ENCODE measurements at places on chromosomes 11 and 22.

DNA sequence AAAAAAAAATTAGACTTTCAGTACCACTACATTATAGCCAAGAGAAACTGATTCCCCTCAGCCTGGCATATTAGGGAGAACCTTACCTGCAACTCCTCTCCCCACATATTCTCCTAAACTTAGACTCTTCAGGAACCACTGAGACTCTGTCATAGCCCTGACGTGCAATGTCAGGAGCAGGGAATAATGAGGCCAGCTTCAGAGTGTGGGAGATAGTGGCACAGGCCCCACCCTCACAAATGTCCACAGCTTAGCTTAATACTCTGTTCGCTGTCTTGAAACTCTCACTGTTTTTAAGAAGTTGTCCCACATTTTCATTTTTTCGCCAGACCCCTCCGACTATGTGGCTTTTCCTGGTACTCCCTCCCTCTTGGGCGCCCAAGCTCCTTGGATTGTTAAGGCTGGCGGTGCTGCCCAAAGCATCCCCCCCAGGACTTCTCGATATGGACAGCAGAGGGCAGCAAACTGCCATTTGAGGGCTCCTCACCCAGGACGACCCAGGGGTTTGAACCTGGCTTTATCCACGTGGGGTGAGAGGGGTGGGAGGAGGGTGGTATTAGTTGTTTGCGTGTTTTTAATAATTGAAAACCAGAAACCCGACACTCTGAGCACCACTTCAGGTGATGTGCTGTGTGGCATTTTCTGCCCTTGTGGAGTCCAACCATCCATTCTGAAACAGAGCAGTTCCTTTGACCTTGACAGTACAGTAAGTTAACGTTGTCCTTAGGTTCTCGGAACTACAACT lies 45.2 kb upstream of the RASSF10 start:
- peak; percentile 44 for DNase-seq

DNA sequence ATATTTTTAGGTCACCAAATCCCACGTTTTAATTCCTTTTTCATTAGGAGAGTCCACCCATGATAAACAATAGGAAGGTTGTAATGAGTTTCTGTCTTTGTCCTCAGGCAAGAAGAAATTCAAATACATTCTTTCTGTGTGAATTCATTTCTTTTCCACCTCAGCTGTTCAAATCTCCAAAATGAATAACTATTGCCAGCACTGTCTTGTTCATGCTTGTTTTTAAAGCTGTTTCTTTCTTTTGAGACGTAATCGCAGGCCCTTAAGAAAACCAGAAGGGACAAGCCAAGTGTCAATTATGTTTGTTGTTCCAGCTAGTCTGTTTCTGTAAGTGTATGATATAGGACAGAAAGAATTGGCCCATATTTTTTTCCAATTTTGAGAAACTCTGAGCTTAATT lies 20.2 kb downstream of the MMP27 start:
- no peak for DNase-seq

- DNase-seq, result no peak
Measured at GRCh38 chr11:119116601-119117000, 4.8 kb upstream of the HINFP start.

GRCh38 chr11:76682684-76683083 lies 12.1 kb upstream of the LRRC32 start:
- no peak for DNase-seq

DNA sequence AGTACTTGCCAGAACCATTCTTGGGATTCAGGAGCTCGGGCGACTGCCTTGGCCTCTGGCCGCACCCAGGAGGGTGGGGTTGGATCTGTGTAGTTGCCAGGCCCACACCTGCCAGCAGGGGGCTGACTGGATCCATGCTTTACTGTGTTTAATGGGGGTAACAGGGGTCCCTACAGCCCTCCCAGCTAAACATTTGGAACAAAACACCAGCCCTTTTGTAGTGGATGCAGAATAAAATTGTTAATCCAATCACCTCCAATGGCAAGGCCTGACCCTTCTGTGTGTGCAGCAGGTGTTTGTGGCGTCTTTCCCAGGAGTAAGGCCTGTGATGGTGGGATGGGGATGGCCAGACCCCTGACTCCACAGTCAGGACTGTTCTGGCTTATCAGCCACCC lies 22.5 kb downstream of the SUN2 start:
- peak; percentile 12 for DNase-seq

- no peak for DNase-seq
Measured at GRCh38 chr11:134609361-134610115, 197.5 kb upstream of the B3GAT1 start.

- DNase-seq, result peak; percentile 68
Measured at GRCh38 chr11:25981998-25982397, 349.9 kb upstream of the ANO3 start.

- peak; percentile 57 for DNase-seq
Measured at GRCh38 chr22:40499209-40499623, 128.8 kb downstream of the SGSM3 start.

- DNase-seq, result no peak
Measured at GRCh38 chr22:25203082-25203481, 3.4 kb downstream of the CRYBB3 start.

DNA sequence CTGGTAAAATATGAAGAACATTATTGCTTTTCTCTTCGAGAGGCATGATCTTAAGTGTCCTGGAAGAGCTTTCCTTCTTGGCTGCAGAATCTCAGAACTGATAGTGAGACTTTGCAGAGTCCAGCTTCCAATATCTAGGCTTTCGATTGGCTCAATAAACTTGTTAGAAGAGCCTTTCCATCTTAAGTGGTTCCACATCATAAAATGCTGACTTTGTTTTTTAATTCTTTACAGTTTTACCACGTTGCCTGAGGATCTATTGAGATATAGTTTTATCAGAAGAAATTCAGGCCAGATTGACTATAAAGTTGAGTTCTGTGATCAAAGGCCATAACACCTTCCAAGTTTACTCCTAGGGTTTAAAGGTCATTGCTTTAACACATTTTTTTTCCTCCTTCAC lies 15.6 kb upstream of the DNAJB7 start:
- DNase-seq, result no peak

DNA sequence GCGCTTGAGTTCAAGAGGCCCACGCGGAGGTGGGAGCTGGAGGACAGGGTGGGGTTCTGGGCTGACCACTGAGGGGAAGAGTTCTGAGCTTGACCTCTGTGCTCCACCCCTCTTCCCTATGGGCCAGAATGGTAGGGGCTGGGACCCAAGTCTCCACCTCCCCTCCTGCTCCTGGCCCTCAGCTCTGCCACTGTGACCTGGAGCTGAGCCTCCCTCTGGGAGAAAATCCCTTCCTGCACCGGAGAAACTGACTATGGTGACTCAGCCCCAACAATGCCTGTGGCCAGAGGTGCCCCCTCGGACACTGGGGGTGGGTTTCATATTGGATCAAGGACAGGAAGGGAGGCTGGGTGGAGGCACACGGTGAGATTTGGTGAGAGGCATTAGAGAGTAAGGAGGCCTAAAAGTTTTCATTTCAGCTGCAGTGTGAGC lies 23.0 kb downstream of the RELT start:
- DNase-seq, result no peak

DNA sequence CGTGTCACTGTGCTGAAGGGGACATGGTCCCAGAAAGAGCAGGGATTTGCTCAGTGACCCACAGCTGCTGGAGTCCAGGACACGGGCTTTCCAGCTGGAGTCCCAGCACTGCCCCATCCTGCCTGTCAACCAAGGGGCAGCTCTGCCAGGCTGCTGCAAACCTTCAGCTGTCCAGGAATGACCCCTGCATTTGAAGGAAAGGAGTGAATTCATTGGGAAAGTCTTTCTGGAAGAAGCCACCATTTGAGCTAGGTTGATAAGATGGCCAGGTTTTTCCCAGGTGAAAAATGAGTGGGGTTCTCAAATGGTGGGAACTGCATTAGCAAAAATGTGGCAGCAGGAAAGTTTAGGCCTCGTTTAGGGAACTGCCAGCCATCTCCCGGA lies 9.4 kb downstream of the KCNK7 start:
- DNase-seq, result no peak

DNA sequence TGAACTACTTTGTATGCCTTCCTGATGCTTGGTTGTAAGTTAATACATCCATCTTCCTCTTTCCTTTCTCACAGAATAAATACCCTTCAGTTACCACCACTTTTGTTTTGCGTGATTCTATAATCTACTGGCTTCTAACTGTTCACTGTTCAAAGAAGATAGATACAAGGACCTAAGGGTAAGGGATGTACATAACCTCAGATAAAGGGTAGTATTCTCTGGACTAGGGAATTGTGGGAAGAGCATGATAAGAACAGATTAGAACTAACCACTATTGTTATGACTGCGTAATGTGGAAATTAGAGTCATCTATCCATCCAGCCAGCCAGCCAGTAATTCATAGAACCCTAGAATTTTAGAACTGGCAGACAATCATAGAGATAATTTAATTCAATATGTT lies 36.4 kb downstream of the MAP6 start:
- no peak for DNase-seq

DNA sequence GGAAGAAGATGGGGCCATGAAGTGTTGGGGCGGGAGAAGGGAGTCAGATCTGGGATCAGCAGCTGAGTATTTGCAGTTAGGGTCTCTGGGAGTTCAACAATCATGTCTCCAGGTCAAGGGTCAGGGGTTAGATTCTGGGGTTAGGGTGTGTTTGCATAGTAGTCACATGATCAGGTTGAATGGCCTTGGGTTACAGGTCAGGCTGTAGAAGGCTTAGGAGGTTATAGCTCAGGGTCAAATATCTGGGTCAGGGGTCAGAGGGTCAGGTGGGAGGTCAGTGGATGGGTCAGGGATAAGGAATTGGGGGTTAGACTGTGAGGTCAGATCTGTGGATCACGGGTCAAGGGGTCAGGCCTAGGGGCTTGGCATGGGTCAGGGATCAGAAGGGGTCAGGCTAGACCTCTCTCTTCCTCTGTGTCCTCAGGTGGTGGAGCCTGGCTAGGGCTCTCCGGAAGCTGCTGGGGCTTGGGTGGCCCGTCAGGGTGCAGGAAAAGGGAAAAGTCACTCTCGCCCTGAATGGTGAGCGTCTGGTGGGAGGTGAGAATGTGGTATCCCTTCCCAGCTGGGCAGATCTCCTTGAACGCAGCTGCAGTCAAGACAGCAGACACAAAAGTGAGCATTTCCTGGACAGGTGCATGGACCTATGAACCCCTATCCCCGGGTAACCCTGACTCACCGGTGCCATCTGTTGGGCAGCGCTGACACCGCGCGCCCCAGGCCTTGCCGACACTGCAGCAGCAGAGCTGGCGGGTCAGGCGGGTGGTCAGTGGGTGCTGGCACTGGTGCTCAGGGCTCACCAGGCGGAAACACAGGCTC lies 6.4 kb downstream of the LTBP3 start:
- peak; percentile 27 for DNase-seq

DNA sequence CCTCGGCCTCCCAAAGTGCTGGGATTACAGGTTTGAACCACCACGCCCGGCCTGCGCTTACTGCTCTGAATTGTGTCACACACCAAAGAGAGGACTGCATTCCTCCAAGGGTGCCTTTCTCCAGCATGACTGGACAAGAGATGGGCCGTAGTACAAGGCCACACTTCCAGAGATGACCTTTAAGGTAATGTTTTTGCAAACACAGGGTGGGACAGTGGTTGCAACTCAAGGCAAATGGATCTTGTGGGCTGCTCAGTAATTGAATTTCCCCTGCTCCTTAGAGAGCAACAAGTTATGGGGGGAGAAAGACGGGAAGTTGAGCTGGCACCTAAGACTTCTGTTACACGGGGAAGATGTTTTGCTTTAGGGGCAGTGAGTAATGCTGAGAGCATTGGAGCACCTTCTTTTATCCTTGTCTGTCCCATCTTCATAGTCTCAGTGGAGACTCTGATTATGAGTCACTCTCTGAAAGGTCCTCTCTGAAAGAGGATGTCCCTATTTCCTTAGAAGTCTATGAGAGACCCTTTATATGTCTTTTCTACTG lies 66.3 kb downstream of the C11orf91 start:
- DNase-seq, result no peak

GRCh38 chr22:37739035-37739434 lies 42.2 kb downstream of the TRIOBP start:
- DNase-seq, result no peak
